Left ventricle myocardium inferior (tissue), 1 donor: ENCODE measurements at places on chromosomes 2 and 18. TPM values are rescaled to one million over a fixed set of nuclear protein-coding genes. Genes with fewer than 3 reads are reported as not detected.
A peak's percentile ranks its signal among the peaks of the same experiment; 100 is the strongest.

DNA sequence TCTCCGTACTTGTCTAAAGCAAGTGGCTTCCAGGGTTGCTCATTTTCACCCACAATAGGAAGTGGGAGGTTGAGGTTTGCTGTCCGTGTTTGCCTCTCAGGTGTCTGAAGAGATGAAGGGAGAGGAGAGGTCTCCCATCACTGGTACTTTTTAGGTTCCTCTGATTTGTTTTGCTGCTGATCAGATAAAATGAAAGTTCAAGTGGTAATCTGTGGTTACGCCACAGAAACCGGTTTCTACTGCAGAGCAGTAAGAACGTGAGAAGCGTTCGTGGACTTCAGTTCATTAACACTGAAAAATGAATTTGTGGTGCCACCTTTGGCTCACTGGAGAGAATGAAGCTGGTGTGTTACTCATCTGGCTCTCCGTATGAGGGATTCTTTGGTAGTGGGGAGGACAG is 118.2 kb downstream of the GBX2 start:
- no peak overlapping the region for H3K27ac ChIP-seq
- no peaks in the 10 kb centered on the region for H3K27me3 ChIP-seq
- H3K36me3 ChIP-seq: peaks cover 18% of the 10 kb centered on the region
- no peak for DNase-seq
- H3K4me3 ChIP-seq: no peak overlapping the region
- H3K4me1 ChIP-seq: no peaks in the 10 kb centered on the region

DNA sequence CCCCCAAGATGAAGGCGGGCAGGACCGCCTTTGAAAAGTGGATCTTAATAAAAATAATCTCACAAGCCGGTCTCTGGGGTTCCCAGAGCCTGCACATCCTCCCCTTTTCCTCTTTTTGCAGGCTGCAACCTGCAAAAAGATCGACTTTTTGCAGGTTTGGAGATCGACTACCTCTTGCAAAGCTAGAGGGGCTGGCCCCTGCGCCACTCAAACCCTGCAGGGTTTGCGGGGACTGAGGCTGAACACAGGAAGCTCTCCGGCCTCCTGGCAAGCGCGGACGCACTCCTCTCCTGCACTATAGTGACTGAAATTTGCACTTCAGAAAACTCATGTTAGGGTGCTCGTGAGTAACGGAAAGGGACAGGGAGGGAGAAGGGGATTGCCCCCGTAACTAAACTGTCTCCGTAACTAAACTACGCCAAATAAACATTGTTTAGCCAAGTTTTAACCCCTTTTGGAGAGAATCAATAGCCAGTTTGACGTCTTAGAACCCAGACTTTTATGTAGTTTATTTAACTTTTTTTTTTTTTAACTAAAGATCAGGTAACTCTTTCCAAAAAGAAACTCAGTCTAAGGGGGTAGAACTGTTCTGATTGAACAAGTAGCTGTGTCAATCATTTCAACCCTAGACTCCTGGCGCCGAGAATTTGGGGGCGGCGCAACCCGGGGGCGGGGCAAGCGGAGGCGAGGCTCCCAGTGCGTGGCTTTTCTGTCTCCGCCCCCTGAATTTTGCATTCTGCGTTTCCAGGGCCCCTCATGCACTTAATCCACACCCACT is 2.5 kb downstream of the IGFBP5 start:
- peaks cover 90% of the 10 kb centered on the region for H3K4me1 ChIP-seq
- peaks cover 5% of the 10 kb centered on the region for H3K36me3 ChIP-seq
- DNase-seq: peak; percentile 90
- peak overlapping the region; percentile 73 for H3K4me3 ChIP-seq
- H3K27ac ChIP-seq: peak overlapping the region; percentile 94
- peaks cover 11% of the 10 kb centered on the region for H3K27me3 ChIP-seq

DNA sequence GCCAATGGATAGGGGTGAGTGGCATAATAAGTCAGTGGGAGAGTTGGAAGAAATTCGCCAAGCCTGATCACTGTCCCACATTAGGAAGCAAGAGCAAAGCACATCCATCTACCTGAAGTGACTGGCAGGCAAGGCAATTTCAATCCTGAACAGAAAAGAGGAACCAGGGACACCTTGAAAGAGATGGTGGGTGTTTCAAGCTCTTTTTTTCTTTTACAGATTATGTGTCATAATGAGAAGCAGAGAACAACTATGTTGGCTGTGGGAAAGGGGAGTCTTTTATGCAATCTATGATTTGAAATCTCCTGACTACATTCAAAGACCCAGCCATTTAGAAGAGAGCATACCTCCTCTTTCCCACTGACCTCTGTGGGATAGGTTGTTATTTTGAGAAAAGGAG is 63.5 kb downstream of the TGIF1 start:
- no peak overlapping the region for H3K4me3 ChIP-seq
- no peaks in the 10 kb centered on the region for H3K36me3 ChIP-seq
- H3K4me1 ChIP-seq: no peaks in the 10 kb centered on the region
- H3K27me3 ChIP-seq: peaks cover 3% of the 10 kb centered on the region
- no peak overlapping the region for H3K27ac ChIP-seq

DNA sequence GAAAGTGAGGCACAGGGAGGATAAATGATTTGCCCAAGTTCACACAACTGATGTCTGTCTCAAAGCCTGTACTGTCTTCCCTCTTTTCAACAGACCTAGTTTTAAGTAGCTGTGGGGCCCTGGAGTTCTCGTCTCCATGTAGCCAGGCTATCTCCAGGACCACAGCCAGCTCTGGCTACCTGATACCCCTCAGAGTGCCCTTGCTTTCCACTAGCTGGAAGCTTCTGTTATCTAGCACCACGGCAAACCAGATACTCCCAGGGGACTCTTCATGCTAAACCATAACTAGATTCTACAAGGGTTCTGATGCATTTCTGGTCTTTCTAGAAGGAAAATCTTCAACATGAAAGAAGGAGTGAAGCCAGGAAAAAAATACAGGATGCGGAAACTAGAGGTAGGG is 137.3 kb downstream of the GALNT14 start:
- peaks cover 13% of the 10 kb centered on the region for H3K4me1 ChIP-seq

GRCh38 chr2:6069381-6069780 is 377.2 kb downstream of the SOX11 start:
- H3K36me3 ChIP-seq: no peaks in the 10 kb centered on the region
- H3K27ac ChIP-seq: no peak overlapping the region
- DNase-seq: no peak
- peaks cover 15% of the 10 kb centered on the region for H3K27me3 ChIP-seq
- no peak overlapping the region for H3K4me3 ChIP-seq
- no peaks in the 10 kb centered on the region for H3K4me1 ChIP-seq

GRCh38 chr2:178057179-178057680 is 15.3 kb downstream of the PDE11A start:
- no peak overlapping the region for H3K27ac ChIP-seq
- H3K36me3 ChIP-seq: no peaks in the 10 kb centered on the region
- DNase-seq: no peak
- no peaks in the 10 kb centered on the region for H3K27me3 ChIP-seq

DNA sequence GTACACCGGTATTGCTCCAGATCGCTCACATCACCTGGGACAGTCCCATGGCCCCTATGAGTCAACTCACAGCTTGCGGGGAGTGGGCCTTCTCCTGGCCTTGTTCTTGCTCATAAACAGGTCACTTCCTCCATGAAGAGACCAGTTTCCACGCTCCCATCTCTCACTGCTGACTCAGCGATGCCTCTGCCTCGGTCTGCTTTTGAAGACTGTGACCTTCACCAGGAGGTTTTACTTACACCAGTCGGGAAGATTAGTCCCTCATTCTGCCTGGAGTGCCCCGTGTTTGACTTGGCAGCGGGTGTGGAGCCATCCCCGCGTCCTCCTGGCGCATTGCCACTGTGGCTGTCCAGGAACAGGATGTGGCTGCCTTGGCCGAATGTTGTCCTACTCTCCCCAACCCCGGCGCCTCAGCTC is 159.8 kb downstream of the RHBDD1 start:
- no peaks in the 10 kb centered on the region for H3K27me3 ChIP-seq
- H3K27ac ChIP-seq: no peak overlapping the region
- DNase-seq: peak; percentile 29
- no peaks in the 10 kb centered on the region for H3K4me1 ChIP-seq
- peaks cover 23% of the 10 kb centered on the region for H3K36me3 ChIP-seq

Gene OXER1
- total RNA-seq: 0.36 TPM
